CD4-positive, alpha-beta T cell treated with Interleukin-17A for 4 hours (primary cell): ENCODE measurements at places on chromosomes 16 and 17.

- no peak for DNase-seq
Measured at GRCh38 chr17:74512624-74513091, 18.6 kb downstream of the CD300LB start.

- no peak for DNase-seq
Measured at GRCh38 chr16:57301126-57301817, 16.8 kb upstream of the PLLP start.

GRCh38 chr17:50835301-50836234, at the start of gene WFIKKN2:
WFIKKN2 (plus strand) TSS chr17:50835586; CDS start chr17:50835938, 352 bp downstream.
- DNase-seq = no peak

GRCh38 chr16:118857-119256, 19.6 kb downstream of the NPRL3 start:
- no peak for DNase-seq

GRCh38 chr17:78885956-78886355, 17.0 kb downstream of the CEP295NL start:
- DNase-seq = no peak

DNA sequence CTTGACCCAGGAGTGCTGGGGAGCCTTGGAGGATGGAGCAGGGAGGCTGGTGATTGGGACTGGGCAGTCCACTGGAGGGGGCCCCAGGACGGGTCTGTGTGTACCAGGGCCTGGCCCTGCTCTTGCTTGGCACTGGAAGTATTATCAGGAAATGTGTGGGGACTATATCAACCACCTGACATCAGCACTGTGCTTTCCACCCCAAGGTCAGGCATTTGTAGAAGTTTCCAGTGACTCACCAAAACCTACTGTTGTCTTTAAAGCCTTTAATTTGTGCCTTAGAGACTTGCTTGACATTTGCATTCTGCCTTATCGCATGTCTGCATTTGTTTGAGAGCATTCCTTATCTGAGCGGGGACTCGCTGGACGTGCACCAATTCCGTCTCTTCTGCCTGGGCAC, 323.1 kb downstream of the FOXL1 start:
- no peak for DNase-seq

GRCh38 chr17:79420318-79421243, 190.3 kb downstream of the RBFOX3 start:
- DNase-seq = no peak

DNA sequence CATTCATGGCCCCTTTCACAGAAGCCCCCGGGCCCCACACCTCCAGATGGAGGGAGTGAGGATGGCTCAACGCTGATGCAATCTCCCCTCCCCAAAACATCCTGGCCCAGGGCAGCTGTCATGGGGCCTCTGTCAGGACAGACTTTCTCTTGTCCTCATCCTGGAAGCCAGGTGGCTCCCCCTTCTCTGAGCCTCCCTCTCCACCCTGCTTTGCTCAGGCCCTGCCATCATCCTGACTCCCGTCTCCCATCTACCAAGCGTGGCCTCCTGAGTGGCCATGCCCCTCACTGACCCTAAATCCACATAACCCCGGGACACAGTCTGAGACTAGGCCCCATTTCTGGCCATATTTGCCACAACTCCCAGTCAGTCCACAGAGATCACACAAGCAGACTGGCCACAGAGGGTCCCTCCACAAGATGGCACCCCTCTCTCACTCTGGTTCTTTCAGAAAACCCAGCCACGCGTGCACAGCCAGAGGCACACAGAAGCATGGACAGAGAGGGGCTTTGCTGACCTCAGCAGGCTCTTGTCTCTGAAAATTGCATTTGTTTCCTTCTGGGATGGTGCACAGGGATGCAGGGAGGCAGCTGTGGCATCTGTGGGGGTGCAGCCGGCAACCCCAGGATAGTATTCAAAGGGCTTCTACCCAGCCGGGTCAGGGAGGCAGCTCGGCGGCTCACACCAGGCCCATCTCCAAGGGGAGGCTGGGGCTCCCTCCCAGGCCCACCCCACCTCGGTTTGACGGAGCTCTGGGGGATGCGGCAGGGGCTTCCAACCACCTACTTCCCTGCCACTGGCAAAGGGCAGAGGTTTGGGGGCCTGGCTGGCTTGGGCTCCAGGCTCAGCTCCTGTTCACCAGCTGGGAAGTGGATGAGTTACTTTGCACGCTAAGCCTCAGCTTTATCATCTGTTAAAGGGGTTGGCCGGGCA, 16.9 kb downstream of the DOC2B start:
- DNase-seq = peak; percentile 52

- DNase-seq = no peak
Measured at GRCh38 chr17:8391711-8392110, 5.9 kb downstream of the RNF222 start.
